ENCODE measurements at places on chromosomes 6 and 20. TPM values are rescaled to one million over a fixed set of nuclear protein-coding genes. Genes with fewer than 3 reads are reported as not detected.

Gene REM1
- 2.7 TPM for total RNA-seq

Gene SUMO4
- total RNA-seq, result 1.2 TPM

Gene MACROD2
- total RNA-seq, result 3.8 TPM

Gene CCDC170
- total RNA-seq, result 2.4 TPM

Gene ZNF335
- 17.1 TPM for total RNA-seq

Gene FAM83C
- not detected for total RNA-seq

Gene LAMA2
- total RNA-seq, result 82.9 TPM

Gene TRIM10
- total RNA-seq, result not detected

Gene PNPLA1
- 0.32 TPM for total RNA-seq

Gene ZBTB22
- total RNA-seq, result 12.1 TPM

Gene TBXT
- not detected for total RNA-seq

Gene HSPA12B
- 28.0 TPM for total RNA-seq

Gene ERGIC3
- 138 TPM for total RNA-seq

Gene RIMS4
- total RNA-seq, result 0.29 TPM

Gene RNF182
- 1.7 TPM for total RNA-seq

Gene VSX1
- total RNA-seq, result not detected

Gene SIRPD
- 0.42 TPM for total RNA-seq

Gene BEND6
- total RNA-seq, result 0.90 TPM
